Fibroblast of mammary gland (primary cell): ENCODE measurements at places on chromosomes 11 and 22.
A peak's percentile ranks its signal among the peaks of the same experiment; 100 is the strongest.

DNA sequence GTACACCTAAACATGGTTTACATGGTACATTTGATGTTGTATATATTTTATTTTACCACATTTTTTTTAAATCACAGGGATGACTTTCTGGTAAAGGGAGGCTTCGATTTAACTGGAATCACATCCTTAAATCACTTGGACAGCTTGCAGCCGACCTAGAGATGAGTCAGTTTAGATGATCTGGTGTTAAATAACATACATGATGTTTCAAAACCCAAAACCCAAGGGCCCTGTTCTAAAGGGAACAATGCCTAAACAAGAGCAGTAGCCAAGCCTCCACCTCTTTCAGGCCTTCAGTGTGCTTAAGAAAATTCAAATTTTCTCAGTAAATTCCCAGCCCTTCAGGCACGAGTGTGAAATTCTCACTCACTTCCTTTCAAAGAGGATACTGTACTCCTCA is 108.8 kb downstream of the WT1 start:
- no peak for DNase-seq

- DNase-seq, result peak; percentile 66
Measured at GRCh38 chr11:102293873-102294601, 23.2 kb upstream of the BIRC3 start.

GRCh38 chr11:99080154-99080553 is 59.4 kb downstream of the CNTN5 start:
- no peak for DNase-seq

GRCh38 chr11:8251616-8252295 is 11.9 kb downstream of the LMO1 start:
- DNase-seq, result no peak

DNA sequence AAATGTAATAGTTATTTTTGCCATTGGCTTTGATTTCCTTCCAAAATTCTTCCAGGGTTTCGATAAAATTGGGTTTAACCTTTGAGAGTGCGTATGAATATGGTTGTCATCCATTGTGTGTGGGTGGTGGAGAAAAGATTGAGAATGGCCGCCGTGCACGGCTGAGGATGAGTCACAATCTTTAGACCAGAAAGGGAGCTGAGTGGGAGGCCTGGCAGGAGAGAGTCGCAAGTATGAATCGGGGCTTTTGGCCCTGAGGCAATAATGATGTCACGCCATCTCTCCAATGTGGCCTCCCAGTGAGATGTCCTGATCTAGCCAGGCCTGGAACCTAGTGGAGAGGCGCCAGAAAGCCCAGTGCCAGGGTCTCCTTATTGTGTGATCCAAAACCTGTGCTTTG is 33.1 kb upstream of the SMPD1 start:
- peak; percentile 96 for DNase-seq

GRCh38 chr11:75547617-75548058 is 14.4 kb upstream of the SERPINH1 start:
- peak; percentile 68 for DNase-seq

DNA sequence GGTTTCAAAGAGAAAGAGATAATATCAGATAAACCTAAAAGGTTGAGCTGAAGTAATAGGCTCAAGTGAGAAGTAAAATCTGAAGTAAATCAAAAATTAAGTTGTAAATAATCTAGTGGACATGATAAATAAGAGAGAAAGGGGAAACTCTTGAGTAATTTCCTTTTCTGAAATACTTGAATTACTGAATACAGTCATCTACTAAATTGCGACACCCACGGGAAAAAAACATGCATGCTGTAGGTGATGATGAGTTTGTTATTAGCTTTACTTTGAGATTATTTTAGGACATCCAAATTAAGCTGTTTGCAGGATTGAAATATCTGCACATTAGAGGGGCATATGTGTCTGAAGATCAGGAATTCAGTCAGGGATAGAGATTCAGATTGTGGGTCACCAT is 50.0 kb upstream of the CARD18 start:
- DNase-seq, result peak; percentile 49

DNA sequence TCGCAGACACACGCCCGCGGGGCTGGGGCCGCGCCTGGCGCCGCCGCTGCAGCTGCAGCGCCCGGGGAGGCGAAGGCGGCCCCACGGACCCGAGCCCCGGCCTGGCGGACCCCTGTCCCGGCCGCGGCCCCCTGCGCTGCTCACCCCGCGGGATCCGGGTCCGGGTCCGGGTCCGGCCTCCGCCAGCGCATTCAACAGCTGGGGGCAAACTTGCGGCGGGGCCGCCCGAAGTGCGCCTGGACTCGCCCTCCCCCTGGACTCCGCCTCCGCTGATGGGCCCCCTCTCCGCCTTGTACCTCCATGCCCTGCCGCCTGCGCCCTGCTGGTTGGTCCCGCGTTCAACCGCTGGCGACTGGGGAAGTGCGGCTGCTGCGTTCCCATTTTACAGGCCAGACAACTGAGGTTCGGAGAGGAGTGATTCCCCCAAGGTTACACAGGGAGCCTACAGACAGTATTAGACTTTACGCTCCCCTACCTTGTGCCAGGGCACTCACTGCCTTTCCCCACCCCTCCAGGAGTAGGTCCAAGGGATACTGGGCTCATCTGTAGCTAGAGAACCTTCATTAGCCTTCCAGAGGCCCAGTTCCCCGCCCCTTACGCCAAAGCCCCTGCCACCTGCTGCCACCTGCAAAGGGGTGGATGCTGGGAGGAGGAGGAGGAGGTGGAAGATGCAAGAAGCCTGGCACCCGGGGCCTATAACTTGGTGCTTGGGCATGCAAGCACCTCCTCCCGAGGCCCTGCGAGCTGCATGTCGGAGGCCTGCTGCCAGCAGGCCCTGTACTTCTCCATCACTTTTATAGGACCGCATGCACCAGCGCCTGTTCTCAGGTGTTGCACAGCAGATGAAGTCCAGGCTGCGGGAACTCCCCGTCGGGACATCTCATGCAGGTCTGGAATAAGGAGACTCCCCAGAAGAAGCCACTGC is 694 bp upstream of the ELFN2 start:
- DNase-seq, result no peak

DNA sequence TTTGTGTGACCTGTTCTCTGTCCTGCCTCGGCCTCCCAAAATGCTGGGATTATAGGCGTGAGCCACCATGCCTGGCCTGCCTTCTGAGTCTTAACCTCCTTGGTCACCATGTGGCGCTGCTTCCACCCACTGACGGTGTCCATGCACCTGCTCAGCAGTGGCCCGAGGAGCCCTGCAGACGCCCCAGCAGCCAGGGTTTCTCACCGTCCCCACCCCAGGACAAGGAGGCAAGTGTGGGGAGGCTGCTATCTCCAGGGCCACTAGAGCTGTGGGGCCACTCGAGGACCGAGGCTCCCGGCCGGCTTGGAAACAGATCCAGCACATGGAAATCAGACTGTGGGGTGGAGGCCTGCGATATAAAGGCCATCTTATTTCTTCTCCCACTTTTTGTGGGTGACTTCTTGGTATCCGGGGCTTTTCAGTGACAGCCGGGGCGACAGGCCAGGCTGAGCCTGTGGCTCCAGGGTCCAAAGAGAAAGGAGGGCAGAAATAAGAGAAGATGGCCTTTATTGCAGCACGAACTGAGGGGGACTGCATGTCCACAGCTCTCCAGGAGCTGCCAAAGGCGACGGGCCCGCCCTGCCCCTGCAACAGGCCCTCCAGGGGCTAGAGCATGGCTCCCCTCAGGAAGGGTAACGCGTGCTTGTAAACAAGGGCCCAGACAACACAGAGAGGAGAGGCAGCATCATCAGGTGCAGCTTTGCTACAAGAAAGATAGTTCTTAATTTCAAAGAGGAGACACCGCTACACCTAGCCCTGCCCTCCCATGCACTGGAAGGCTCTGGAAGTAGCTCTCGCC is 15.0 kb downstream of the TSPO start:
- no peak for DNase-seq

DNA sequence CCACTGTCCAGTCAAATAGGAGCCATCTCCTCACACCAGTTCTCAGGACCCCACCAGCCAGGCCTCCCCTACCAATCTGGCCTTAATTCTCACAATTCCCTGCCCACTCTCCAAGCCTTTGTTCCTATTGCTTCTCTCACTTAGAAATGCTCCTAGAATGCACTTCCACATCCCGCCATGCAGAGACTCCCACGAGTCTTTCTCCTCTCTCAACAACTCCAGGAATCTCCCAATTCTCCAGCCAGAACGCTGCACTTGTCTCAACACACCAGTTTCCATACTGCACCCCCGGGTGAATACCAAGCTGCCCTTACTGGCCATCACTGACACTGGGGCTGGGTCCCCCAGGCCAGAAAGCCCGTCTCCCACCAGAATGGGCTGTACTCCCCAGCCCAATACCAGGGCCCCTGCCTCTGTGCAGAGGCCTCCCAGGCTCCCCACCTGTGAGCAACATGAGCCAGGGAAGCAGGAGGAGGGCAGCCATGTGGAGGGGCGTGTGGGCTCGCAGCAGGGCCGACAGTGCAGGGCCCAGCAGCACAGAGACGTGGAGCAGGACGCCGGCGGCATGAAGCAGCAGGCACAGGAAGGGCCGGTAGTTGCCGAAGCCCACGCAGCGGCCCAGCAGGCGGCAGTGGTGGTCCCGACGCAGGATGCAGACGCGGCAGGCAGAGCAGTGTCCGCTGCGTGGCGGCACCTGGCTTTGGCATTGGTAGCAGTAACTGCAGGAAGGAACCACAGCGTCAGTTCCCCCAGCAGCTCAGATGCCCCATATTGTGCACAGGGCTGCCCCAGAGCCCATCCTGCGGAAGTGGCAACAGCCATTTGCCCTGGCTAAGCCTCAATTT is 2.4 kb downstream of the ZDHHC24 start:
- peak; percentile 43 for DNase-seq

- DNase-seq, result peak; percentile 56
Measured at GRCh38 chr11:123628936-123629683, 25.3 kb downstream of the SCN3B start.

DNA sequence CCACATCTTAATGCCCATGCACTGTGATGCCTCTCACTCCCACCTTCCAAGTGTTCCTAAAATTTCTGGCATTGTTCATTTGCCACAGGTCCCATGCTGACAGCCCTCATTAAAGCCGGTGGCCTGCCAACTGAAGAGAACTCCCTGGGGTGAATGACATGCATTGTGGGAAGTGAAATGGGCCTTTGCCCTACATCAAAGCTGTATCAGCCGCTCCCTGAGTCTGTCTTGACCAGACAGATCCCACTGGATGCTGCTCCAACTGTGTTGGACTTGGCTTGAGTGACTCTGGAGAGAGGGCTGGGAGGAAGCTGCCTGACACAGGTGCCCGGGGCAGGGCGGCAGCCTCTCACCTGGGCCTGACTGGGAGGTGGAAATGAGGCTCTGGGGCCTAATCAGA is 8.8 kb upstream of the SEC14L4 start:
- DNase-seq, result no peak

GRCh38 chr11:105923252-105923651 is 98.8 kb downstream of the MSANTD4 start:
- no peak for DNase-seq

DNA sequence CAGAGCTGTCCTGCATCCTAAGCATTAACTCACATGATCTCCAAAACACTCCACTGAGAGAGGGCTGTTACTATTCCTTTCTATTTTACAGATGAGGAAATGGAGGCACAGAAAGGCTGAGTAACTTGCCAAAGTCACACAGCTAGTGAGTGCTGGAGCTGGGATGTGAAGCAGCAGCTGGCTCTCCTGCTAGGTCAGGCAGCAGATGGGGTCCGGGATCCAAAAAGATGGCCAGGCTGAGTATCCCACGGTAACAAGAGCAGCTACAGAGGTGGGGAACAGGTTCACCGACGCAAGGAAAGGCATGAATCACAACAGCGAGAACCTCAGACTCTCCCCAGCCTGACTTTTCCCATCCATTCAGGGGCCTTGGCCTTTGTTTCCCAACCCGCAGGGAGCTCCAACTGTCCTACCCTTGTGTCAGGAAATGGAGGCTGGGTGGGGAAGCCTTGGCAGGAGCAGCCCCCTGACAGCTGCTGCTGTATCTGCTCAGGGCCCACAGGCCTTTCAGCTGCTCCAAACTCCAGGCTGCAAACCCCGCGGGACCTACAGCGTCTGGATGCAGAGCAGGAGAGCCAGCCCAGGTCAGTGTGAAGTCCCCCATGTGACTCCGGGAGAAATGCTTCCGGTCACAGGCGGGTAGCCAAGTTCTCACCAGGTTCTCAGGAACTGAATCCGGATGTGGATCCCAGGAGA is 29.5 kb downstream of the DKK3 start:
- DNase-seq, result peak; percentile 79

- DNase-seq, result no peak
Measured at GRCh38 chr11:47928426-47928825, 51.9 kb upstream of the PTPRJ start.

DNA sequence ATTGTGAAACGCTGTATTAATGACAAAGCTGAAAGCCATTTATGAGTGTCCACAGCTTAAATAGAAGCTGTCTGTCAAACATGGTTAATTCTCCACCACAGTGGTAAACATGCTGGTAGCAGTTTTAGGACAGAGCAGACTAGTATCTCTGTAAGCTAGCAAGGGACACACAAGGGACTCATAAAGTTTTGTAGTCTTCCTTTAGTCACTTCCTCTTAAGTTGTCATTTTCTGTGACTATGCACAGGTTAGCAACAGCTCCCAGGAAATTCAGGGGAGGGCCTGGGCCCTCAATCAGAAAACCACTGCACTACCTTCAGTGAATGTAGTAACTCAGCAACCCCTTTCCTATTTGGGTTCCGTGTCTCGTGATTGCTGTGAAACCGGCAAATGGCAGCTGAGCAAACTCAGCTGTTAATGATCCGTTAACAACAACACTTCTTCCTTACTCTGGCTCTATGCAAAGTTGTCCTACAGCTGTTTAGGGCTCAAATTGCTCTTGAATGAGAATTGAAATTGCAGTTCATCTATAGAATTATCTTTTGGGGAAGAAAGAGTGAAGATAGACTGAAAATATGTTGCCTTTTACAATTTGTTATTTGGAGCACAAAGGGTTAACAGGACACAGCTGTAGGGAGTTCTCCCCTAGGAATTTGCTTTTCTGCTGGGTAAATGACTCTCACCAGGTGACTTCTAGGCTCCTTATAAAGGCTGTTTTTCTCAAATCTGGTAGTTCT is at the start of gene MMP26:
Gene MMP26 (plus strand): TSS at position 731 of the 736 bp plus-strand sequence.
- no peak for DNase-seq

- no peak for DNase-seq
Measured at GRCh38 chr11:57635246-57635645, 14.5 kb downstream of the YPEL4 start.

- no peak for DNase-seq
Measured at GRCh38 chr11:46611526-46612304, 5.3 kb downstream of the HARBI1 start.

- no peak for DNase-seq
Measured at GRCh38 chr22:49614966-49615965, 212.4 kb downstream of the BRD1 start.
